ENCODE measurements at places on chromosomes 13 and 19.

GRCh38 chr19:15466851-15467733 lies 2.7 kb upstream of the RASAL3 start:
- DNase-seq, result no peak

- DNase-seq, result no peak
Measured at GRCh38 chr19:927351-927779, 1.5 kb downstream of the ARID3A start.

- no peak for DNase-seq
Measured at GRCh38 chr13:65907666-65908525, 1322.2 kb downstream of the PCDH9 start.

- no peak for DNase-seq
Measured at GRCh38 chr13:111537115-111537728, 216.8 kb downstream of the TEX29 start.

DNA sequence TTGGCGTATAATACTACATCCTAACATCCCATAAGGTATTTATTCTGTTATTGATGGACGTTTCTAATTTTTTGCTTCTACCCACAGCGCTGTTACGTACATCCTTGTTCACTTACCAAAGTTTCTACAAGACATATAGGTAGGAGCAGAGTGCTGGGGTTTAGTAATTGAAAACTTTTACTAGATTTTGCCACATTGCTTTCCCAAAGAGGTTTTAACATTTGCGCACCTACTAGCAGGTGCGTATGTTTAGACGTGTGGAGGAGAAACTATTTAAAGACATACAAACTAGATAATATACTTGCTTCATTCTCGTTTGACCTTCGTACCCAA lies 559 bp upstream of the RPL21 start:
- DNase-seq, result no peak

DNA sequence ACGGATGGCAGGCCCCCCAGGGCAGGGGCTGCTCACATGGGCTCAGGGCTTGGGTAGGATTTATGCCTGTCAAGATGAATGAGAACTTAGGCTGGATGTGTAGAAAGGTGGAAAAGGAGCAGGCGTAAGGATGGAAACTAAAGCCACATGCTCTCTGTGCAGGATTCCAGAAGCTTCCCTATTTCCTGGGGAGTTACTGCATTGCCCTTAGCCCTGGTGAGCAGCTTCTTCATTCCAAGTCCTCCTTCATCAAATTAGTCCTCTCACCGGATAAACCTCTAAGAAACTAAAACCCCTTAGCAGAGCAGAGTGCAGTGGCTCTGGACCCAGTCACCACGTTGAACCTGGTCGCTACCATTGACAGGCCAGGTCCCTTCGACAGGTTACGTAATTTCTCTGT lies 7.4 kb downstream of the ATP12A start:
- DNase-seq, result no peak

GRCh38 chr13:110907951-110908898 lies 6.6 kb downstream of the ANKRD10 start:
- DNase-seq, result no peak

- DNase-seq, result no peak
Measured at GRCh38 chr19:41939861-41940730, 11.8 kb upstream of the ERFL start.

DNA sequence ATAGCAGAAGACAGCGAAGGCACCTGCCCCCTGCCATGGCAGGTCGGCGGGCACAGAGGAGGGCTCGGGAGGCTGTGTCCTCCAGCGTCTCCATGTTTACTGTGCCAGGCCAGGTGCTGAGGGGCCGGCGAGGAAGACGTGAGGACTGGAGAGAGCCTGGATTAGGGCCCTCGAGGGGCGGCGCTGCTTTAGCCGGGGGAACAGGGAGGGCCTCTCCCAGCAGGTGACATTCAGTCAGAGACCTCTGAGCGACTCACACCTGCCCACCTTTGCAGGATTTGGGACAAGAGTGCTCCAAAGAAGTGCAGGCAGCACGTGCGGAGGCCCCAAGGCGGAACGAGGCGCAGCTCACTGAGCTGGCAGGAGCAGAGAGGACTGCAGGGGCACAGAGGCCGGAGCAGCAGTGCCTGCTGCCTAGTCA lies 17.6 kb downstream of the KDM4B start:
- no peak for DNase-seq

DNA sequence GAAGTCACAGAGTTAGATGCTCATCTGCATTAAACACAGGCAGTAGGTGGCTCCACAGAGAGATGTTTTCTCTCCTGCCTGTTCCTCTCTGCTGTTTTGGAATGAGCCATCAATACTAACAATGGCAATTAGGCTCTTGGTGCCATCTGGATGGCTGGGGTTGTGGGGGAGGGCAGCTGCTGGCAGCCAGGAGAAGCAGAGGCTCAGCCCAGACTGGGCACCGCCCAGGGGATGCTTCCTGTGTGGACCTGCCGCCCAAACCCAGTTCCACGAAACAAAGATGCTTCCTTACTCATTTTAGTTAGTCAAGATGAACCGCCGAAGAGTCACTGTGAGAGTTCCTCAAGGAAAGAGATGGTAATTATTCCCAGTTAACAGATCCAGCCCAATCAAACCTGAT lies 50.8 kb upstream of the PCDH8 start:
- DNase-seq, result no peak

DNA sequence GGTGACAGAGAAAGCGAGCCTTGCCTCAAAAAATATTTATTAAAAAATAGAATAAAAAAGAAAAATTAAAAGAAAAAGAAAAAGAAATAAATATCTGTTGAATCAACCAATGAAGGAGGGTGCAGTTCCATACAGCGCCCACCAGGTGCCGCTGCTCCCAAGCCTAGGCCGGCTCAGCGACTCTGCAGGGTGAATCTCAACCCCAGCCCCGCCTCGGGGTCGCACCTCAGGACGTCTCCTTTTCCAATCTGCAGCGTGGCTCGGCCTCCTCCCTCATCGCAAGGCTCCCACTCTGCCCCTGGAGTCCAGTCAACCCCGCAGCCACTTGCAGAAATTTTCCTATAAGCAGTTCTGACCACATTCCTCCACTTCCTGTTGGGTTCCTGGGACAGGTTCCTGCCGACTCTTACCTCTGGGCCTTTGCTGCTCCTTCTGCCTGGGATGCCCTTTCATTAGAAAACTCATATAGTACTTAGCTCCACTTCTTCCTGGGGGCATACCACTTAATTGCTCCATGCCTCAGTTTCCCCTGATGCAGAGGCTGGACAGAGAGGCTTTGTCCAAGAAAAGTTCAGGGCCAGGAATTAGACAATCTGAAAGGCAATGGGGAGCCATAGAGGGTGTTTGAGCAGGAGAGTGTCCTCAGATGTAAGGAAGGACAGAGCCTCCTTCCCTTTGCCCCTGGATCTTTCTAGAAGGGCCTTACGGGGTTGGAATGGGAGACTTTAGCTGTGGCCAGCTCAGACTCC lies 24.3 kb downstream of the NFILZ start:
- DNase-seq, result no peak

DNA sequence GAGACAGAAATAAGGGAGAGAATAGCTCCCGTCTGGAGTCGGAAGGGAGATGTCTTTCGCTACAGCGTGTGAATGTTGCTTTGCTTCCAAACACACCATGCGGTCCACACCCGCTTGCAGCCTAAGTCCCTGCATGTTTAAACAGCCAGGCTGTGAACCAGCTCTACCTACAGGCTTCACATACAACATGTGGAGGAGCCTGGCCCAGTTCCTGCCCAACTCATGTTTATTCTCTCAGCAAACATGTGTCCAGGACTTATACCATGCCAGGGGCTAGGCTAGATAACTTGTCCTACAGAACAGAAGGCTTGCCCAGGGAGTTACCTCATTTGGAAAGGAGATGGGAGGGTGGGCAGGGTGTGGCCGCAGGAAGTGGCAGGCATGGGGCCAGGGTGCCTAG lies 181.5 kb downstream of the FOXO1 start:
- no peak for DNase-seq

GRCh38 chr13:49679246-49679645 lies 12.0 kb downstream of the EBPL start:
- no peak for DNase-seq

DNA sequence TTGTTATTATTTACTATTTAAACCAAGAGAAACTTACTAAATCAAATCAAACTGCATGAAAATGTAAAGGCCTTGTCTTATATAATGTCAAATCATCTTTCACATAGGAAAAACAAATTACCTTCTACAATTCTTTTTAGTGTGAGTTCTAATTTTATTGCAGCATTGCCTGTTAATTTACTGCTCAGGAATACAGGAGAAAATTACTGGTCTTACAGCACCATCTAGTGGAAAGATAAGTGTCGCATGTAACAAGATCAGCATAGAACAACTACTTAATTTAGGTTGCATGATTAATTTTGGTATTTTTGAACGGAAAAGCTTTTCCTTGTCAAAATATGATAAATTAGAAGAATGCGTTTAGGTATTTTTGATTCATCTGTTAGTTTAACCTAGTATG lies 502.7 kb downstream of the UQCRFS1 start:
- DNase-seq, result peak; percentile 45

DNA sequence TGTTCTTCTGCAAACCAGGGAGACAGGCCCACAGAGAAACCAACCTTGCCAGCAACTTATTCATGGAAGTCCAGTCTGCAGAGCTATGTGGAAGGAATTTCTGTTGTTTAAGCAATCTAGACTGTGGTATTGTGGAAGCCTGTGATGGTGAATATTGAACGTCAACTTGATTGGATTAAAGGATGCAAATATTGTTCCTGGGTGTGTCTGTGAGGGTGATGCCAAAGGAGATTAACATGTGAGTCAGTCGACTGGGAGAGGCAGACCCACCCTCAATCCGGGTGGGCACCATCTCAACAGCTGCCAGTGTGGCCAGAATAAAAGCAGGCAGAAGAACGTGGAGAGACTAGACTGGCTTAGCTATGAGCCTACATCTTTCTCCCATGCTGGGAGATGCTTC lies 606.0 kb downstream of the EFNB2 start:
- no peak for DNase-seq

DNA sequence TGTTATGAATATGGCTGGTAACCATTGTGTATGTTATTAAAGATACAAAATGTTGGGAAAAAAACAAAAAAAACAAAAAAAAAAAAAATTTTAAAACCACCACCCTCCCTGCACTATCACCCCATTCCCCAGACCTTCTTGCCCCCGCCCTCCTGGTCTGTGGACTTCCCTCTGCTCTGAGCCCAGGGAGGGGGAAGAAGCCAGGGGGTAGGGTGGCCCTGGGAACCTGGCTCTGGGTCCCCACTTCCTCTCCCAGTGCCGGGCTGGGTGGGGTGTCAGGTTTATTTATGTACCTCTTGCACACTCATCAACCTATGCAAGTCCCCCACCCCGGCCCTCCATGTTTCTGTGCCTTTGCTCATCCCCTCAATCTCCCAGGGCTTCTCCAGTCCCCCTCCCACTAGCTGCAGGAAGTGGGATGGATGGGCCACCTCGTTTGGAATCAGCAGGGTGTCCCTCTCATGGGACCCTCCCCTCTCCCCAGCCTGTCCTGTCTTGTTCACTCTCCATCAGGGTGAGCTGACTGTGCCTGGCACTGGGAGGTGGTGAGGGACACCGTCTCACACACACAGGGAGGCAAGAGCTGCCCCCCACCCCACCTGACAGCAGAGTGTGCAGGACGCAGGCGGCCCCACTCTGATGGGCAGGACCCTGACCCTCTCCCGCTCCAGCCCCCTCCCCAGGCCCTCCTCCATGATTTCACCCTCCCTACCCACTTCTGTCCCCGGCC lies 5.9 kb downstream of the PAF1 start:
- DNase-seq, result no peak

DNA sequence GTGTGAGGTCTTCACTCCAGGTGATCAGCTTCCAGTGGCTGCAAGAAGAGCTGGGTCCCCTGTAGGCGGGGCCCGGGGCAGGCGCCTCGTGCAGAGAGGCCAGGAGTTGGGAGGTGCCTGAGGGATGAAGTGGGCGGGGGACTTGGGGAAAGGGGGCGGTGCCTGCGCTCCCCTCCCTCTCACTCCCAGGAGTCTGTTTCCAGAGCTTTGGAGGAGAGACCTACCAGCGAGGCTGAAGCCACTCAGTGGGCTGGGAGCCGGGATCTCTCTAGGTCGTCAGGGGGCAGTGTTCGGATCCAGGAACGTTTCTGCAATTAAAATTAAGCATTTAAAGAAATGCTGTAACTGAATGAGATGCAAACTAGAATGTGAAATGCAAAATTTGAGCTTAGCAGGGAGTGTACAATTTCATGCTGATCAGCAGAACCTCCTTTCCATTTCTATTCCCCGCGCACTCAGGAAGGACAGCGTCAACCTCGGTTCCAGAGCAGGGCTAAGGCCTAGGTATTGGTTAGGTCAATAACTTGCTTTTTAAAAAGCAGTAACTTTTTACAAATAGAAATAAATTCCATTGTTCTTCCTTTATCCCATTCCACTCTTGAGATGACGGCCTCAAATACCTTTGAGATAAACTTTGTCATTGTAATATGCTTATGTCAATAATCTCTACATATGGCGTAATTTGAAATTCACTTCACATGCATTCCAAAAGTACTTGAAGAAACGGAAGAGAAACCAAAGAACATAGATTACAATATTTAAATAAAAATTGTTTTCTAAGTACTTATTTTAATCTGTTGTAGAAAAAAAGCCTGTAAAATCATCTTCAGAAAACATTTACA lies 11.6 kb downstream of the ZNF160 start:
- DNase-seq, result no peak

DNA sequence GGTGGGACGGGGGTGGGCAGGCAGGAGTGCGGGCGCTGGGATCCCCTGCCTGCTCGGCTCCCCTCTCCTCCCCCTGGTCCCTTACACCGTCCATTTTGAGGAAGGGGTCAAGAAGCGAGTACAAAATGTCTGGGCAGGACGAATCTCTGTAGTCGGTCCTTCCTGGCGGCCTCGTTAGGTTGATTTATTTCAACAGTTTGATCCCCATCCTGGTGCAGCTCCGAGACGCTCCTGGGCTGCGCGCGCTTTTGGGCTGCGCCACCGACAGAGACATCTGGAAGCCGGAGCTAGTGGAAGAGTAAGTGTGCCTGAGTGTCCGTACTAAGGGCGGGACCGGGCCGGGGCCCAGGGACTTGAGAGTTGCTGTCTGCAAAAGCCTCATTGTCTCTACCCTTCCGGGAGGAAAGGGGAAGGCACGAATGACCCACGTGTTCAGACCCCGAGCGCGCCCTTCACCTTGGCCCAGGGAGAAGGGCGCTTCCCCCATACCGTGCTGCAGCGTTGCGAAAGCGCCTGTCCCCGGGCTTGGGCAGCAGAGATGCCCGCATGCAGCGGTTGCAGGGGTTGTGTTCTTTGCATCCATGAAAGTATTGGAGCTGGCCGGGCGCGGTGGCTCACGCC lies 1.8 kb downstream of the ZNF114 start:
- DNase-seq, result no peak

GRCh38 chr19:47891923-47892666 lies 6.0 kb upstream of the SULT2A1 start:
- no peak for DNase-seq

GRCh38 chr13:59368693-59369092 lies 795.0 kb downstream of the DIAPH3 start:
- no peak for DNase-seq

GRCh38 chr19:1396019-1396767 lies 5.1 kb downstream of the GAMT start:
- no peak for DNase-seq

Measured in GM04504 (cell line).